ENCODE measurements at places on chromosomes 3 and 15.

GRCh38 chr15:55234800-55235104 is 38.0 kb upstream of the RSL24D1 start:
- no peak for DNase-seq

GRCh38 chr15:98676586-98677270 is 28.4 kb downstream of the IGF1R start:
- DNase-seq: no peak

GRCh38 chr15:98311566-98312188 is 336.7 kb upstream of the IGF1R start:
- DNase-seq: peak; percentile 78

DNA sequence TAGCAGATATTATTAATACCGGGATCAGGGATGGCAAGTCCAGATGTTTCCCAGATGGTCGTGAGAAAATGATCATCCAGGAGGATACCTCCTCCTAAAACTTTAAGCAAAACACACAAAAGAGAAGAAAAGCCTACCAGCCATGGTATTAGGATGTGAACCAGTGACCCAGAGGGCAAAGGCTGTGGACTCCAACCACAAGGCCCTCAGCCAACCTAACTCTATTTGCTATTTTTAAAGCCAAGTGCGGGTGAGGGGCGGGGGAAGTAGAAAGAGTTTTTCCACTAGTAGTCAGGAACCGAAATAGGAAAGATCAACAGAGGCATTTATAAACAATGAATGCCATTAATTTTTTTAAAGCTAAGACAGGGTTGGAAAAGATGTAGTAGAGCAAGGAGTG is 77.4 kb downstream of the STAC start:
- no peak for DNase-seq

DNA sequence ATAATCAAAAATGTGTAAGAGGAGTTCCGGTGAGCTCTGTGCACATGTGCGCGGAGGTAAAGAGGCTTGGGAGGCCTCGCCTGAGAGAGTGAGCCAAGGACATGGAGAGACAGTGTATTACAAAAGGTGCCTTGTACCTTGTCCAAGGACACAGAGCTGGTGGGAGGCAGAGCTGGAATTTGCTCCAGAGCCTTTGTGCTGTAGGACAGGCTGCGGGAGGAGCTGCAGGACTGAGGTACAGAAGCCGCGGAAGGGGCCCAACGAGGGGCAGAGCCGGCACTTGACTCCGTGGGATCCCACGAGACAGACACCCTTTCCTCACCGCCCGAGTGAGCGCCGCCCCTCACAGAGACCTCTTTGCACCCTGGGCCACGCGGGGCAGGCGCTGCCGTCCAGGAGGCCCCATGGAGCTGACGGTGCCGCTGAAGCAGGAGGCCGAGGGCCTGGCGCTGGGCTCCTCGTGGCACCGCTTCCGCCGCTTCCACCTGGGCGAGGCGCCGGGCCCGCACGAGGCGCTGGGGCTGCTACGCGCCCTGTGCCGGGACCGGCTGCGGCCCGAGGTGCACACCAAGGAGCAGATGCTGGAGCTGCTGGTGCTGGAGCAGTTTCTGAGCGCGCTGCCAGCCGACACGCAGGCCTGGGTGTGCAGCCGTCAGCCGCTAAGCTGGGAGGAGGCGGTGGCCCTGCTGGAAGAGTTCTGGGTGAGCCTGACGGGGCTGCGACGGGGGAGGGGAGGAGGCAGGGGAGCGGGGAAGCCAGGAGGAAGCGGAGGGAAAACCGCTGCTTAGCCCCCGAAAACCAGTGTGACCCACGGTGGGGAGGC is 68.7 kb downstream of the SLTM start:
- no peak for DNase-seq

GRCh38 chr3:42101481-42101880 is 10.3 kb downstream of the TRAK1 start:
- no peak for DNase-seq

DNA sequence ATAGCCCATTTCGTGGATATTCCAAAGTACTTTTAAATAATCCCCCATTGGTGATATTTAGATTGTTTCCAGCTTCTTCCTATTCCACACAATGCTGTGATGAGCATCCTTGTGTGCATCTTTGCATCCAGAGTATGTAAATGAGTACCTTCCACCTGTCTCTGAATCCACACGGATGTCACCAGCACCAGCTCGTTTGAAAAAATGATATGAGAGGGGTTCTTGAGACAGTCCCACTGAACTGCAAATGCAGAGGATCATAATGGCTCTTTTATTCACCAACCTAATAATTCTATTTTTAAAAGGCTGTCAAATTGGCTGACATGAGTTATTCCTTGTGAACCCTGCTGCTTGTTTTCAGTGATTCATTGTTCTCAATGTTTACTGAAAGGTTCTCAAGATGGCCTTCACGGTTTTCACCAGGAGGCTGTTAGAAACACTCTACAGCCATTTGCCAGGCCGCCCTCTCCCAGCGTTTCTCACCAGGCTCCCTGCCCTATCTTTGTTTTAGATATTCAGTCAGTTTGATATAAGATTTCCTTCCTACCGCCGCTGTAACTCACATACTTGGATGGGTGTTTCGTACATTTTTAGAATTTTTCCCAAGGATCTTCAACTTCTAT is 96.7 kb upstream of the PTPRG start:
- no peak for DNase-seq

DNA sequence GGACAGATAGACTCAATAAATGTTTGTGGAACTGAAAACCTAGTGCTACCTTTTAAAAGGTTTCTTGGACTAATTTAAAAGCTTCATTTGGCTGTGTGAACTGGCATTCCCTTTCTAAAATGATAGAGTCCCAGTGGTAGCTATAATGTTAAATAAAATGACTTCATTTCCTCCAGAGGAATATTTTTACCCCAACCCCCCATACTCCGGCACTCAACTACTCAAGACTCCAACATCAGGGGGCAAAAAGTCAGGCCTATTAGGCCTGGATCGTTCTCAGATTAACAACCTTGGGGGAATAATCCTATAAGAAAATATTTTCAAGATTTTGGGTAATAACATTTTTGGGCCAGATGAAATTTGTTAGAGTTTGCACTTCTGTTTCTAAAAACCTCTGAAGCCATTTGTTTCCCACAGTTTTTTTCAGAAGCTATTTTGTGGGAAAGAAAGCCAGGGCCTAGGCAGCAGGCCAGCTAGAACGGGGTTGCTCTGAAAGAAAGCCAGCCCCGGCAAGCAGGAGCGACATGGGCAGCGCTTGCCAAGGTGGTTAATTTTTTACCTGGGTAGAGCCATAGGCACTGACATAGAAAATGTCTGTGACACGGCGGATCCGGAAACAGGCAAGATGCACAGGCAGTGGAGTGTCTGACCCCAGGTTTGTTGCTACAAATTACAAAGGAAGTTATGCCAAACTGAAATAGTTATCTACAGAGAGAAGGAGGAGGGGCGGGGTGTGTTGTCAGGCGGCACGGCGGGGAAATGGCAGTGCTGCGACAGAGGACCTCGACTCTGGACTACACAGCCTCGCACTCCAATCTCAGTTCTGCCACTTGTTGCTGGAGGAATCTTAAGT is 84.6 kb downstream of the MAGI1 start:
- DNase-seq: no peak

GRCh38 chr15:65217526-65218482 is 6.5 kb upstream of the CILP start:
- DNase-seq: no peak

- no peak for DNase-seq
Measured at GRCh38 chr15:23438816-23439466, 8.1 kb downstream of the GOLGA6L2 start.

DNA sequence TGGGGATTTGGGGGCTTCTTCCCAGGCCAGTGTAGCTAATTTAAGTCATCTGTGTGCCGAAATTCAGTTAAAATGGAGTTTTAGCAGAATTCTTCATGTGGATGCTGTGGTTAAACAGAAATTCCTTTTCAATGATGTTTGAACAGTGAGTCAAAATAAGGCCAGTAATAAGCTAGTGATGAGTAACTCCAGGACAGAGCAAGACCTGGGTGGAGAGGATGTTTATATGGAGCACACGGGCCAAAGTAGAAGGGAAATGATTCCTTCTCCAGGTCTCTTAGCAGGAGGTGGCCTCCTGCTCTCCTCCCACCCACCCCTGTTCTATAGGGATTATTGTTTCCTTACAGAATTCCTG is 31.9 kb upstream of the UACA start:
- DNase-seq: no peak

DNA sequence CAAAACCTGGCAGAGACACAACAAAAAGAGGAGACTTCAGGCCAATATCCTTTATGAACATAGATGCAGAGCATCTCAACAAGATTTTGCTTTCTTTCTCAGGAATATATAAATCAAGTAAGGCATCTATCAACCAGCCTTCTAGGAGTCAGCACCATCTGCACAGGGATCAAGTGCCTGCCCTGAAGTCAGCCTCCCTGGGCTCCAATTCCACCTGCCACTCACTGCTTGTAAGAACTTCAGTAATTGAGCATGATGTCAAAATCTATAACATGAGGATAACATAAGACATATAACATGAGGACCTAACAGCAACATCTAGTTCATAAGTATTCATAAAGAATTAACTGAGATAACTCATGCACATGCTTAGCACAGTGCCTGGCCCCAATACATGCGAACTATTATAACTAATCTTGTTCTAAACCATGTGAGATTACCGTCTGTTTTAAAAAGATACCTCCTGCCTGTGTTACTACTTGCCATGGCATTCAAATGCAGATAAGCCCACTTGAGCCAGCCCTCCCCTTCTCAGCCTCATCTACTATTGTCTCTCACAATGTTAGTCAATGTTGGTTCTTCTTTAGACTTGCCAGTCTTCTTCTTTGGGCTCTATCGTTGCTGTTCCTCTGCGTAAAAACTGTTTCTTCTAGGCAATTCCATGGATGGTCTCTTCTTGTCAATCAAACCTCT is 91.6 kb downstream of the PLD1 start:
- DNase-seq: no peak

DNA sequence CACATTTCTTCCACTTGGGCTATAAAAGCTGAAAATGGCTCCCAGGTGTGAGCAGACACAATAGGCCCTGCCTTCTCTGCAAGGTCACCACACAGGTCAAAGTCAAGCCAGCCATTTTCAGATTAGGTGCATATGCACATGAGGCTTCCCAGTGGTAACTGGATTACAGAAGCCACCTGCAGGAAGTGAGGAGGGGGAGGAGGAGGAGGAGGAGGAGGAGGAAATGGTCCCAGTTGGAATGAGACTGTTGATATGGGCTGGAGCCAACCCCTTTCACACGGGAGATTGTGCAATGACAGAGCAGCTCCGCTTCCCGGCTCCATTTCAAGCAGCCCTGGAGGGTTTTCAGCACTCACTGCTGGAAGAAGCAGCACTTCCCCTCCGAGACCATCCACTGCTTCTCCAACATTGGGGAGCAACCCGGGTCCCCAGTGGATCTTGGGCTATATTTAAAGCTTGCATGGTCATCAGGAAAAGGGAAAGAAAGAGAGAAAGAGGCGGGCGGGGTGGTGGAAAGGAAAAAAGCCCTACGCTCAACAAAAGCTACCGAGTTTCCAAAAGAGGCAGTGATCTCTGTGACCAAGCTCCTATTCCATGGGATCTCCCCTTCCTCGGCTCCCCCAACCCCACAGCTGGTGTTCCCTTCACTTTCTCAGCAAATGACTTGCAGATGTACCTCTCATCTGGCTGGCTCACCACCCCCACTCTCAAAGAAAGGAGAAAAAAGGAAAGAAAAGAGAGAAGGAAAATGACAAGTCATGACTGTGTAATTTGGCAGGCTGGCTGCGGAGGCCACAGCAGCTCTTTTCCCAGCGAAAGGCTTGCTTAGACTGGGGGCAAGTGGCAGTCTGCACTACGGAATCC is 58.3 kb downstream of the LRIG1 start:
- DNase-seq: peak; percentile 54

DNA sequence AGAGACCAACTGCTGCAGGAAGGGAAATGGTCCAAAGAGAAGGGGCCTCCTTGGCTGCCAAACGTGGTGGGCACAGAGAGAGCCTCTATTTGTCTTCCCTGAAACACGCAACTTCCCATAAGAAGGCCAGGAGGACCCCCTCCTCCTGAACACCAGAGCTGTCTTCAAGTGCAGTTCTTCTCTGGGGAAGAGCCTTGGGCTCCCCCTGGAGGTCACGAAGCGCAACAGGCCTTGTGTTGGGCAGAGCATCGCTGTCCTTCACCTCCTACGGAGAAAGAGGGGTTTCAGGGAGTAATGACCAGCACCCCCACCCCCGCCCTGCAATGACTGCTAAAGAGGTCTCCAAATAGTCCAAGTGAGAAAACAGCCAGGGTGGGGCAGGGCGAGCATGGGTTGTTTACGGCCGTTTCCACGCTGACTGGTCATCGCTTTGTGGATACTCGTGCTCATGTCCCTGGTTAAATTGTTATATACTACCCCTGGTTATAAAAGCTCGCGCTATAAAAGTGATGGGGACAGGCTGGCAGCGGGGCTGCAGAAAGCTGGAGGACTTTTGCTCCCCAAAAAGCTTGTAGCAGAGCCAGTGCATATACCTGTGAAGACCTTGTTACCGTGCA is 397.5 kb upstream of the ATP10A start:
- peak; percentile 18 for DNase-seq

DNA sequence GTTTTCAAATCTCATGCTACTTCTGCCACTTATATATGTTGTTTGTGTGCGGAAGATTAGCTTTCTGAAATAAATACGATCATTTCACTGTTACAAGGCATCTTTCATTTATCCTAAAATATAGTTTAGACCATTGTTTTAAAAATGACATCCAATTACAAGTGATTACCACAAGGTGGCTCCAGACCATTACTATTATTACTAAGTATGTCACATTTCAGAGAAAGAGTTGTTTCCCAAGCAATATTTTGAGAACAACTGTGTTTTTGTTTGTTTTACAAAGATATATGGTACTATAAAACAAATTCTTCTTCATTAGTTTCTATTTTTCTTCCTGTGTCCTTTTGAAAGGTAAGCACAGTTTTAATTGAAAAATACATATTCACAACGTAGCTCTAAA is 136.0 kb upstream of the RAP2B start:
- peak; percentile 60 for DNase-seq

- no peak for DNase-seq
Measured at GRCh38 chr3:194374935-194375334, 5.4 kb upstream of the LRRC15 start.

DNA sequence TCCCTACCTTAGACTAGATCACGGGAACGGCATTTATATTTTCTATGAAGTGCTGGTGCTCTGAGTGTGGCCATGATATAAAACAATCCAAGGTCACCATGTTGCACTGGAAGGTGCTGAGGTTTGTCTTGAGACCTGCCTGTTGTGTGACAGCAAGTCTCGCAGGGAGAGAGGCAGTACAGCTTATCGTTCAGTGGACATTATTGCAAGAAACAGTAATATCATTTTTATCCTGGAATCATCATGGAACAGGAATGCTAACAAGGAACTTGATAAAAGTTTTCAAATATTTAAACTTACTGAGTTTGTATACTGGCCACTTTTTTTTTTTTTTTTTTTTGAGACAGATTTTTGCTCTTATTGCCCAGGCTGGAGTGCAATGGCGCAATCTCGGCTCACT is 40.0 kb upstream of the GCNT3 start:
- no peak for DNase-seq

All from pons (tissue), 1 donor.